Activated CD4-positive, CD25-positive, alpha-beta regulatory T cell treated with anti-CD3 and anti-CD28 coated beads, Interleukin-2, amount 50 U/mL, for 72 hours (primary cell): ENCODE measurements at places on chromosomes 2 and 18.

- no peak for DNase-seq
Measured at GRCh38 chr2:98518101-98518500, 73.4 kb downstream of the INPP4A start.

GRCh38 chr2:216302981-216303676 is 69.2 kb downstream of the MARCHF4 start:
- DNase-seq: no peak

DNA sequence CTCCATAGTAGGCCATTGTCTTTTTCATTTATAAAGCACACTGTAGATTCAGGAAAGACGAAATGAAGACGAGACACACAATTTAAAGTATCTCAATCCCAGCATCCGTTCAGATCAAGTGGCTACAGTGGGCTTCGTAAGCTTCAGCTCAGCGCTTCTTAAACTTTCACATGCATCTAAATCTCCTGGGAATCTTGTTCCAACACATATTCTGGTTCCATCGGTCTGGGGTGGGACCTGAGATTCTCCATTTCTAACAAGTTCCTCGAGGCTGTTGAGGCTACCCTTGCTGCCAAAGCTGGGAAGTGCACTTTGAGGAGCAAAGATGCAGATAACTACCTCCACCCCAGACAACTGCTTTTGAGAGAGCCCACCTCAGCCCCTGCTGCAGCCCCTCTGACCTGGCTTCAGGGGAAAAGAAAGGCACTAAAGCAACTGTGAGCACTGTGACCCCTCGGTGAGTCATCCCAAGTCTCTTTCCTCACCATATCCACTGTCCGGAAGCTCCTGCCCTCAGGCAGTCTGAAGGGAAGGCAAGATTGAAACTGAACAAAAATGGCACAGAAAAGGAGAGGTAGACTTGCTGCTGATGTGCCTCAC is 201.1 kb upstream of the FBXO11 start:
- no peak for DNase-seq

DNA sequence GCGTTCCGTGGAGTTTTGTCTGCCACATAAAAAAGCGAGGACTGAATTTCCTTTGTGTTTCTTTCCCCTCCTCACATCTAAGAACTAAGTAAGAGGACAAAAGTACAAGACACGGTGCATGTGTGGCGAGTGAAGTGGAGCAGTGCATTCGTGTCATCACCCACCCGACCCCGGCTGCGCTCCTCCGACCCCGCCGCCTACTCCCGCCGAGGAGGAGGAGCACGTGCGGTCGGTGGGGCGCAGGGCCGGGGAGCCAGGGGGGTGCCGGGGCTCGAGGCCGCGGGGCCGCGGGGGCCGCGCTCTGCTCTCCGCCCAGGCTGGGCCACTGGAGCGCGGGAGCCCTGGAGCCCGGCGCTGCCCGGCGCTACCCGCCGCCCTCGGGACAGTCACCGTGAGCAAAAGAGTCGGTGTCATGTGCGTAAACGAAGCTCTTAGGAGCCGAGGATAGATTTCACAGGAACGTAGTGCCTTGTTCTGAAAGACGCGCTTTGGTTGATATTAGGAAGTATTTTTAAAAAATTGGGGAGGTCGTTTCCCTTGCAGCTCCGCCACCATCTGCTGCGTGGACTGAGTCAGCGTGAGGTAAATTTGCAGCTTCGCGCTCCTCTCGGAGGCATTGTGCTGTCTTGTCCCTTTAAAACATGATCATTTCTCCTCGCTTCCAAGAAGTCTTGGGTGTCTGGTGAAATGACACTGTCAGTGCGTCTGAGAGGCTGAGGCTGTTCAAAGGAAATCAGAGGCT is 11.0 kb downstream of the TBR1 start:
- DNase-seq: no peak

- no peak for DNase-seq
Measured at GRCh38 chr2:158184001-158184400, 82.3 kb downstream of the UPP2 start.
